ENCODE measurements at places on chromosomes 12 and 14.
A peak's percentile ranks its signal among the peaks of the same experiment; 100 is the strongest.

- no peak for DNase-seq
Measured at GRCh38 chr12:6314776-6315175, 4.3 kb downstream of the PLEKHG6 start.

DNA sequence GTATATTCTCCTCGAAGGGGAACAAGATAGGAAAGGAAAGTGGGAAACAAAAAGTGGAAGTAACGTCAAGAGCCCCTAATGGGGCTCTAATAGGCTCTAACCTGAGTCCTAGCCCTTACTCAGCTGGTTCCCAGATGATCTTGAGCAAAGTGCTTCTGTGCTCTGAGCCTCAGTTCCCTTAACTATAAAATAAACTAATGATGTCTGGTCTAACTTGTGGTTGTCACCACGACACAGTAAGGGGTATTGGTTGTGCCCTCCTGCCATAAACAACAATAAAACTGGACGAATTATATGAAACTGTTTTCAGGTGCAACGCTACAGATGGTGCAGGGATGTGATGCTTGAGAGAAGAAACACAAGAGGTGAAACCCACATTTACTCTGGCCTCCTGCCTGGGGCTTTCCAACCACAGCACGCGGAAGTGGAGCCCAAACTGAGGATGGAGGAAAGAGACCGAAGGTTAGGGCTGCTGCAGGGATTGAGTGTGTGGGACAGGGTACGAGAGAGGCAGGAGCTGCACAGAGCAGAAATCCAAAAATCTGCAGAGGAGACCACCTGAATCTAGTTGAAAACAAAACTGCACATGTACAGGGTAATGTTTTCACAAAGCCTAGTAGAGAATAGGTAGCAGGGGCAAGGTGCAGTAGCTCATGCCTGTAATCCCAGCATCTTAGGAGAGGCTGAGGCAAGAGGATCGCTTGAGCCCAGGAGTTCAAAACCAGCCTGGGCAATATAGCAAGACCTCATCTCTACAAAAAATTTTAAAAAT, 45.6 kb upstream of the BCL2L14 start:
- peak; percentile 42 for DNase-seq

DNA sequence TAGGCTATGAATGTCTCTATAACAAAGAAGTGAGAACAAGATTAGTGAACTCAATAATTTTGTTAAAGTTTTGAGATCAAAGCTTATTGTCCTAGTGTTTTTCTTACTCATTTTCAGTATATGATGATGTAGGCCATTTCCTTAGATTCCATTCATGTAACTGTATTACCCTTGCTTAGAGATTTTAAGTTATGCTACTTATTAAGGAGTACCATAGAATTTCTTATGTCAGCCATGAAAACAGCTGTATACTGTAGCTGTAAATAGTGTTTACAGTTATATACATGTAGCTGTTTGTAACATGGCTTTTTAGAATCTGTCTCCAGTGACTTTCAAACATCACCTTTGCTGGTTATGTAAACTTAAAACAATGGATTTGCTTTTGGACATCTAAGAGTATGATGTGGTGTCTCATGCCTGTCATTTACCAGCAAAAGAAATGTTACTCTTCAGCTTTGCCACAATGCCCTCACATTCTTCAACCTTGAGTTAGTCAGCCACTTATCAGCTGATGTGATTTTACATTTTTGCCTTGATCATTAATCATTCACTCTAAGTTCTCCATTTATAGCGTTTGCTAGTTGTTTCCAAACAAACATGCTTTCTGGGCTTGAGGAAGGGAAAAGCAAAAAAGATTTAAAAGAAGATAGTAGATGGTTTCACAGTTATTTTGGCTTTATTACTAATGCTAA, 55.5 kb downstream of the SLC16A7 start:
- no peak for DNase-seq

DNA sequence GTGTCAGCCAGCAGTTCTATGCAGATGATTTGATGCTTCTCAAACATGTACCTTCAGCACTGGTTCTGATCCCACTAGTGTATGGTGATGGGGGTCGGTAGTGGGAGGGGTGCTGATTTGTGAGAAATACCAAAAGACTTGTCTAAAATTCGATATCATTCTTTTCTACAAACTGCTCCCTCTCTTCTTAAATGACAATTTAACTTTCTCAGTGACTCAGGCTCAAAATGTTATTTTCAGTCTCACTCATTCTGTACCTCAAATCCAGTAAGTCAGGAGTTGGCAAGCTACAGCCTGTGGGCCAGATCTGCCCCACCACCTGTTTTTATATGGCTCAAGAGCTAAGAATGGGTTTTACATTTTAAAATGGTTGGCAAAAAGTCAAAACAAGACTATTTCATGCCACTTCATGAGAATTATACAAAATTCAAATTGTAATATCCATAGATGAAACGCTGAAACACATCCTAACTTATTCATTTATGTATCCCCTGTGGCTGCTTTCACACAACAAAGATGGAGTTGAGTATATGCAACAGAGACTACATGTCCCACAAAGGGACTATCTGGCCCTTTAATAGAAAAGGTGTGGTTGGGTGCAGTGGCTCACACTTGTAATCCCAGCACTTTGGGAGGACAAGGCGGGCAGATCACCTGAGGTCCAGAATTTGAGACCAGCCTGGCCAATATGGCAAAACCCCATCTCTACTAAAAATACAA, 6.6 kb upstream of the NOP2 start:
- DNase-seq, result no peak

- DNase-seq, result no peak
Measured at GRCh38 chr14:73634011-73634833, 10.6 kb upstream of the DNAL1 start.

DNA sequence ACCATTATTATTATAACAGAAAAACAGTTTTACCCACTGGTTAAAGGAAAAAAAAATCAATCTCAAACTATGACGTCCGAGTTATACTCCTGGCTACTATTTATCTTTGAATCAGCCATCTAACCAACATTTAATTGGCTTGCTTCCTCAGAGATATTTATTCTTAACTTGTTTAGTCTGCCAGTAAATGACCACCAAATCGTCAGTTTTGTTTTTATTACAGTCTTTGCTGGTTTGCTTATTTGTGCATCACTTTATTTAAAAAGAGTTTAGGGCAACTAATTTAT, 71.2 kb downstream of the RASSF8 start:
- DNase-seq, result no peak

DNA sequence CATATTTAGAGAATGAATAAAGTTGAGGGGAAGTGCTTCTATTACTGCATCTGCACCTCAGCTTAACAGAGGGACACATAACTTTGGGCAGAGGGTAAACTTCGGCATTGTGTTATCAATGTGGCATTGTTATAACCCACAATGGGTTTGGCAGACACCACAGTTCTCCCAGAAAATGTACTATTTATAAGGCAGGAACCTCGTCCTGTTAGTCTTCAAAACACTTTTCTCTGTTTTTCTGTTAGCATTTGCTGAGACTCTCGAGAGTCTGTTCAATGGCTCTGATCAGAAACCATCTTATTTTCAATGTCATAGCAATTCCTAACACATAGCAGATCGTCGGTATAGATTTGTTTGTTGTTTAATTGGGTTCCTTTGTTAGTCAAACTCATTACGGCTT, 13.9 kb downstream of the PPP1R36 start:
- no peak for DNase-seq

- no peak for DNase-seq
Measured at GRCh38 chr14:60878121-60878520, 102.8 kb downstream of the TRMT5 start.

- no peak for DNase-seq
Measured at GRCh38 chr12:121198949-121199348, 11.0 kb upstream of the P2RX4 start.
